Activated CD4-positive, alpha-beta memory T cell treated with anti-CD3 and anti-CD28 coated beads for 36 hours (primary cell): ENCODE measurements at places on chromosomes 16 and 17. TPM values are rescaled to one million over a fixed set of nuclear protein-coding genes. Genes with fewer than 3 reads are reported as not detected.

TBC1D3B gene
- total RNA-seq: 8.1 TPM

SNN gene
- total RNA-seq: 9.1 TPM

KRTAP4-4 gene
- not detected for total RNA-seq

PERCC1 gene
- not detected for total RNA-seq

STAT5B gene
- 195 TPM for total RNA-seq

SPATA22 gene
- not detected for total RNA-seq
